ENCODE measurements at places on chromosomes 4 and X. TPM values are rescaled to one million over a fixed set of nuclear protein-coding genes. Genes with fewer than 3 reads are reported as not detected.

The EVC2 gene
- 7.1 TPM for total RNA-seq

The P2RY8 gene
- total RNA-seq: not detected

The AREG gene
- 0.24 TPM for total RNA-seq

The CSAG3 gene
- not detected for total RNA-seq

The FGF16 gene
- total RNA-seq: 3.8 TPM

The HMX1 gene
- 0.26 TPM for total RNA-seq
